NCI-H82 (cell line): ENCODE measurements at places on chromosomes 1 and 21.
A peak's percentile ranks its signal among the peaks of the same experiment; 100 is the strongest.

GRCh38 chr1:243431591-243431990 is 175.8 kb downstream of the SDCCAG8 start:
- DNase-seq: no peak

- no peak for DNase-seq
Observed at GRCh38 chr1:186139701-186140100, 235.4 kb downstream of the TPR start.

GRCh38 chr1:228457017-228457395 is 30.2 kb upstream of the RNF187 start:
- peak; percentile 93 for DNase-seq

DNA sequence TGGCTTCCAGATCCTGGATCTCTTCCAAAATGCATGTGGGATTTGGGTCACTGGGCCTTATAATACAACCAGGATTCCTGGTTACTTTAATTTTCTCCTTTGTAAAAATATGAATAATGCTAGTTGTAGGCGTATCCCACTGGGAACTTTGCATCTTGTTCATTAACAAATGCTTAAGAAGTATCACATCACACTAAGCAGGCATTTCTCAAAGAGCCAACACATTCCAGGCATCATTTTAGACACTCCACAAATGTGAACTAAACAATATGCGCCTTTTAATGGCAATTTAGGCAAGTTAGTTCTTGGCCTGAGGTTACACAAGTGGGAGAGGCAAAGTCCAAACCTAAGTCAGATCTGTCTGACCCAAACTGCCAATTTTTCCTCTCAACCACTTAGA is 15.9 kb downstream of the BRINP2 start:
- DNase-seq: no peak

DNA sequence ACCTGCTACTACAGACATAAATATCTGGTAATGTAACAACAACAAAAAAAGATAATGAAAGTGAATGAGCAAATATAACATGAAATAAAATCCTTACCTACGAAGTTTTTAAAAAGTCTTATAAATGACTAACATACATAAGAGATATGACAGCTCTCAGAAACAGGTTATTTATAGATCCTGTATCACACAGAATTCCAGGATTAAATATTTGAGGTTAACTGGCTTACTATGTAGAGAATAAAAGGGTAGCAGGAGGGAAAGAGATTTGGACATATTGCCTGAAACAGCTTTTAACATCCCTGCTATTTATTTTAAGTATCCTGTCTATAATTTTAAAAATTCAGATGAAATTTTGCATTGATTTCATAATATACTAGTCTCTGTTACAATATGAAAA is 16.3 kb downstream of the MYSM1 start:
- no peak for DNase-seq

DNA sequence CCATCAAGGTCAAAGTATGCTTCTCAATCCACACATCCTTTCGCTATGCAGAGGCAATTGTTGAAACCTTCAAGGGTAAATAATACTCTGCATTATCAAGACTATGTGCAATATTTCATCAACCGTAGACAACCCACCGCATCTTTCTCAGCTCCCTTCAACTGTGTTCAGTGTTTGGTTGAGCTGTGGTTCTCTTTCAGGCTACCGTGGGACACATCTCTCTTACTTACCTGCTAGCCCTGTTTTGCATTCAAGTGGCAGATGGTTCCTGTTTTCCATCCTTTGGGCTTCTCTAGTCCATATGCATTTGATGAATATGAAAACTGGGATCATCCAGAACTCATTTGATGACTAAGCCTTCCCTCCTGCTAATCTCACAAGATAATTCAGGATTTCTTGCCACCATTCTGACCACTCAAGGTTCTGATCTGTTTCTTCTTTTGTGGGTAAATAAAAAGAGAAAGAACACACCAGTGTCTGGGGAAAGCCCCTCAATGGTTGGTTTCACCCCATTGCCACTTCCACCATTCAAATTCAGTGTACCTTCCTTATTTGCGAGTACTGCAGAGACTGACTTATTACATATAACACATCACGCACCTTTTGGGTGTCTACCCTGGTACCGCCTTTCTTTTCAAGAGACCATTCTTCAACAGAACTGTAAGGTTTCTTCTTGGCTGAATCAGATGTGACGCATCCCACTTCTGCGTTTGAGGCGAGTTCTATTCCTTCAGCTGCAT is 61.7 kb downstream of the BACE2 start:
- DNase-seq: no peak
